Heart right ventricle (tissue), 16 donors: ENCODE measurements at places on chromosomes 4 and X. TPM values are rescaled to one million over a fixed set of nuclear protein-coding genes. Genes with fewer than 3 reads are reported as not detected.

HHIP gene
- total RNA-seq, result not detected

CCDC160 gene
- total RNA-seq, result not detected

PAGE2B gene
- total RNA-seq, result not detected

EGF gene
- total RNA-seq, result 10.2 TPM

CLCN4 gene
- 37.5 TPM for total RNA-seq

DNA sequence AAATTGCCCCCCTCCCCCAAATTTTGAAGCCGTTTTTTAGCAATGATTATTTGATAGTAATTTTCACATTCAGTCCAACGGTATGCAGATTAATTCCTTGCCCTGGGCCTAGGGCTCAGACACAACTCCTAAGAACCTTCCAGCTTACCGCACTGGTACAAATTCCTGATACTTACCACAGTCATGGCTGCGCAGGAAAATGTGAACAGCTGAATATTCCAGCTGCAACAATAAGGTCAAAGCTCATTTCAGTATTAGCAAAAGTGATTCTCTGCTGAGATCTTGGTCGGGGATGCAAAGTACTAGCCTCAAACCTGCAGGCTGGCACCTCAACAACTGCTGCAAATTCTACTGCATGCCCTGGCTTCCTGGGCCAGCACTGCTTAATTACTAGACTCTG, 3.0 kb downstream of the ATP11C start:
- peaks cover 19% of the 10 kb centered on the region for H3K4me1 ChIP-seq
- no peaks in the 10 kb centered on the region for H3K36me3 ChIP-seq
- no peak for DNase-seq
- no peak overlapping the region for H3K4me3 ChIP-seq

- H3K27me3 ChIP-seq, result no peaks in the 10 kb centered on the region
- H3K36me3 ChIP-seq, result no peaks in the 10 kb centered on the region
- no peak for DNase-seq
- no peak overlapping the region for H3K4me3 ChIP-seq
- no peaks in the 10 kb centered on the region for H3K4me1 ChIP-seq
These were observed 276.5 kb upstream of the AGTR2 start for GRCh38 chrX:115894087-115894486.

DNA sequence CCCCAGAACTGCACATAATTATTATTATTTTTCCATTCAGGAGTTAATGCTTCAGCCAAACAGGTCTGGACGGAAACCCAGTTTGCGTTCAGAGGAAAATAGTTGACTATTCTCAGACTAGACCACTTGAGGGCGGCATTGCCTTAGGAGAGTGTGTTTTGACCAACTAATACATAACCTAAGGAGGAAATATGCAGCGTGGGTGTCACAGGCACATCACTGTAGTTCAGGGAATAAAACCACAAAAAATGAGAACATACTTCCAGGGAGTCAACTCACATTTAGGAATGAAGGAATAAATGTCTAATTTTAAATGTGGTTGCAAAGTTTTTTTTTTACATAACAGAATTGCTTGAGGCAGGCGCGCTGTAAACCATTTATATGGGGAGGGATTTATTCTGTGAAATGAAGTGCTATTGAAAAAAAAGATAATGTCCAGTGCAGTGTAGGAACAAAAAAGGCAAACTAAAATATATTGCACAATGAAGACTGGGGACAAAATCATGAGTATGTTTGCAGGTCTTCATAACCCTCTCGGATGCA, 93.3 kb downstream of the SYNPO2 start:
- DNase-seq, result no peak
- no peaks in the 10 kb centered on the region for H3K36me3 ChIP-seq
- H3K4me1 ChIP-seq, result peaks cover 71% of the 10 kb centered on the region
- no peak overlapping the region for H3K4me3 ChIP-seq
- no peak overlapping the region for H3K27ac ChIP-seq

DNA sequence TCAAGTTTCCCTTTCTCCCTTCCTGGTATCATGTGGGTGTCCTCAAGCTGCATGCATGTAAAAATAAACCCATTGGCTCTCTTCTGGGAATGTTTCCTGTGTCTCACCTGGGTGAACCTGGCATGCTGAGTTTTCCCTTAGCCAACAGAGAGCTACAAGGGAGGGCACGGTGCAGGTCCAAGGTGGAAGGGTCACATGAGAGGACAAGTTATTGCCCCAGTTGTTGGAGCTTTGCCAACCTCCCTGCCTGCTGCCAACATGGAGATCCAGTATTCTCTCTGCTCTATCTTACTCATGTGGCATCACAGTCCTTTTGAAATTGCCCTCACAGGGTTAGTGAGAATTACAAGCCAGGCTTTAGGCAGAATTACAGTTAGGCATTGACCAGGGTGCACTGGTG, 196.1 kb upstream of the GYPA start:
- no peaks in the 10 kb centered on the region for H3K4me1 ChIP-seq
- H3K27me3 ChIP-seq, result no peaks in the 10 kb centered on the region
- no peak overlapping the region for H3K4me3 ChIP-seq
- no peak for DNase-seq
- no peak overlapping the region for H3K27ac ChIP-seq
- H3K36me3 ChIP-seq, result no peaks in the 10 kb centered on the region

GRCh38 chr4:102387552-102388150, 42.4 kb upstream of the SLC39A8 start:
- no peak for DNase-seq
- H3K4me1 ChIP-seq, result peaks cover 5% of the 10 kb centered on the region
- no peak overlapping the region for H3K4me3 ChIP-seq
- H3K27ac ChIP-seq, result no peak overlapping the region
- H3K36me3 ChIP-seq, result no peaks in the 10 kb centered on the region

GRCh38 chr4:151804086-151804630, 43.4 kb upstream of the GATB start:
- no peak overlapping the region for H3K4me3 ChIP-seq
- no peak overlapping the region for H3K27ac ChIP-seq
- H3K36me3 ChIP-seq, result no peaks in the 10 kb centered on the region
- DNase-seq, result no peak
- H3K27me3 ChIP-seq, result no peaks in the 10 kb centered on the region

- no peaks in the 10 kb centered on the region for H3K27me3 ChIP-seq
- H3K27ac ChIP-seq, result no peak overlapping the region
- no peaks in the 10 kb centered on the region for H3K4me1 ChIP-seq
- no peaks in the 10 kb centered on the region for H3K36me3 ChIP-seq
- DNase-seq, result no peak
- no peak overlapping the region for H3K4me3 ChIP-seq
These were observed 104.6 kb downstream of the TMEM144 start for GRCh38 chr4:158314756-158315487.

DNA sequence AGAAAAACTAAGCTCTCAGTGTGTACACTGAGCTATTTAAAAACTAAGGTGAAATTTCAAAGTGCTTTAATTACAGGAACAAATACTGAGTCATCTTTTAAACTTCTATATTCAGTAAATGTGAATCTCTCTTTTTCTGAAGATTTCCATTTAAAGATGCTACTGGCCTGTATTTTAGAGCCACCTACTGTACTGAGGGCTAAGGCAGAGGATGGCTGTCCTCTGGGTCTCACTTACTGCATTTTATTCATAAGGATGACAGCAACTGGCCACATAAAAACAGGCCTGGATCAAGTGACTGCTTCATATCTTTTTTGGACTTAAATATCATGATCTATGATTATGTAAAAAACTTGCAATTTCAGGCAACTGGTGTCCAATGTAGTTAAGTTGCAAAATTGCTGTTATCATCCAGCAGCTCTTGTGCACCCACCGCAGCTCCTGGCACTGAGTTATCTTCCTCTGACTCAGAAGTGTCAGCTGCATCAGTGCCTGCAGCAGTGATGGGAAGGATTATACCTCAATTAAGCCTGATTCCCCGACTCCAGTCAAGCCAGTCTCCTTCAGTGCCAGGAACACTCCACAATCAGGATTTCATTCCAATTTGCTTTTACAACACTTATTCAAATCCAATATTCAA, 1073.7 kb downstream of the PDHA2 start:
- H3K4me1 ChIP-seq, result no peaks in the 10 kb centered on the region
- no peak overlapping the region for H3K4me3 ChIP-seq
- H3K27ac ChIP-seq, result no peak overlapping the region
- H3K36me3 ChIP-seq, result no peaks in the 10 kb centered on the region

DNA sequence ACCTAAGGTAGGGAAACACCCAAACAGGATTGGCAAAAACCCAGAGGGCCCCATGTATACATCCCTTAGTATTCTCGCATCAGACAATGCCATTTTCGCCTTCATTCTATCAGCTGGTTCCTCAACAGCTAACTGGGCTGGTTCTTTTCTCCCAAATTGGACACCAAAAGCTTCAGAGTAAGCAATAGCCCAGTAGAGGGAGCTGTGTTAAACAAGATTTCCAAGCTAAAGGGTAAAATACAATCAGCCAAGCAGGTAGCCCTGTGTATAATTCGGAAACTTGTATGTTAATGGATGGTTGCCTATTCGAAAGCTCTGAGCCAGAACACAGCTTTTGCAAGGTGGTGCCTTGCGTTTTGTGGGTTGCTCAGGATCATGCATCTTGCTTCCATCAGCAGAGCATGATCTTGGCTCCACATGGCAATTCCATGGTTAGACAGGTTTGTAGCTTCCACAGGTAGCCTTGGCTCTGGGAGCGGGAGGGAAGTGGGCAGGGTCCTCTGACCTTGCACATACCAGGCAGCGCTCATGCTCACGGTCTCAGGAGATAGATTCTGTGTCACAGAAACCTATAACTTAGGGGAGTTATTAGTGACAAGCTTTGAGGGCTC, 115.2 kb upstream of the LNX1 start:
- no peak overlapping the region for H3K4me3 ChIP-seq
- peak; percentile 17 for DNase-seq
- H3K4me1 ChIP-seq, result peaks cover 30% of the 10 kb centered on the region
- no peak overlapping the region for H3K27ac ChIP-seq

DNA sequence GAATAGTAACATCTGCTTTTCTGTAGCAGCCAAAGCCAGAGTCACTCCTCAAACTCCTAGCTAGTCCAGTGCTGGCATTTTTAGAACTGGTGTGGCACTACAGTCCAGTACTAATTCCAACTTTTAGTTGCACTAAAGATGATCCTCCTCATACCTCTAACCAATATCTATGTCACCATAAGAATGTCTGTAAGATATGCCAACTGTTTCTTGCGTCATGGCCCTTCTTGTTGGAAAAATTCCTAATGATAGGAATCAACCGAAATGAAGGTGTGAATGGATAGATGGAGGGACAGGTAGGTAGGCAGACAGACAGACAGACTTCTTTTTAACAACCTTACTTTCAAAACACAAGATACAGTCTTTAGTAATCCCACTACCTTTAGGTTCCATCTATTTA, 74.6 kb upstream of the PRSS48 start:
- H3K27ac ChIP-seq, result peak overlapping the region; percentile 68
- no peaks in the 10 kb centered on the region for H3K36me3 ChIP-seq
- peaks cover 63% of the 10 kb centered on the region for H3K4me1 ChIP-seq

DNA sequence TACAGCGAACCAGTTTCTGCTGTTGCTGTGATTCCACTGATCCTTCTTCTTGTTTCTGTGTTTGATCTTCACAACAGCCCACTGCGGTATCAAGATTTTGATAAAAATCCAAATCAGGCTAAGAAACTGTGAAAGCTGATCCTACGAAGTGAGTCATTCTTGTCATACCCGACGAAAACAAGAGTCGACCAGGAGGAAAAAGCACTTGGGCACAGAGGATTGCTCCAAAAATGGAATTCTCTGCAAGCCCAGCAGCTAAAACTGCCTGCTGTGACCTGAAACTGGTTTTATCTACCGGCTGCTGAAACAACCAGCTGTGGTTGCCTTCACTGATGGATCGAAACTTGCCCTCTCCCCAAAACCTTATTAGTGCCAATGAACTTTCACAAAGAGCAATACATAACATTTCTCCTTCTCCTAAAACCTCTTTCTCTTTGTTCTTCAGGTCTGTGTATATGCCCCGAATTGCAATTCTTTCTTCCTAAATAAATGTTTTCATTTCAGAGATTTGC, 607.0 kb upstream of the PRKX start:
- no peak for DNase-seq
- H3K27ac ChIP-seq, result no peak overlapping the region
- no peaks in the 10 kb centered on the region for H3K36me3 ChIP-seq
- H3K27me3 ChIP-seq, result no peaks in the 10 kb centered on the region
- H3K4me3 ChIP-seq, result no peak overlapping the region

DNA sequence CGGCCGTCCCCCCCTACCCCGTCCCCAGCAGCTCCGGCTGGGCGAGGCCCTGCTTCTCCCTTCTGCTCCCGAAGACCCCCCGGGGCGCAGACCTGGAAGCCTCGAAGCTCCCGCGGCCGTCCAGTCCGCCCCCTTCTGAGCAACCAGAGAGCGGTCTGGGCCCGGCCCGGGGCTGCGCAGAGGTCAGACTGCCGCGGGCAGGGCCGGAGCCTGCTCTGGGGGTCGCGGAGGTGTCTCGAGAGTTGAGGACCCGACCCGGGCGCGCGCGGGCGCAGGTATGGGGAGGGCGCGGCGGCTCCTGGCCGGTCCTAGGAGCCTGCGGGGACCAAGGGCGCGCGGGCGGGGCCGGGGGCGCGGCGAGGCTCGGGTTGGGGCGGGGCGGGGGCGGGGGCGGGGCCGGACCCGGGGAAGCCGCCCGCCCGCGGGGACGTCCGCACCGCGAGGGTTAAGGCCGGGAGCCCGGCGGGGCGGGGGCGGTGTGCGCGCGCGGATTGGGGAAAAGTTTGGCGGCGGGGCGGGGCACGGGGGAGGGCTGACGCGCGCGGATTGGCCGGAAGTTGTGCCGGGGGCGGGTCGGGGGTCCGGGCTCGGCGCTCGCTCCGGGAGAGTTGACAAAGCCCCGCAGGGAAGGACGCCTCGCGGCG, at the start of gene FGFRL1:
FGFRL1 (plus strand) TSS at position 605 of the 644 bp plus-strand sequence. CDS start 860 bp downstream, outside the sequence.
- H3K4me1 ChIP-seq, result peaks cover 27% of the 10 kb centered on the region
- no peaks in the 10 kb centered on the region for H3K36me3 ChIP-seq
- peak within 1 kb of the TSS; percentile 80 for H3K4me3 ChIP-seq
- peaks cover 26% of the 10 kb centered on the region for H3K27me3 ChIP-seq
- peak within 1 kb of the TSS; percentile 48 for H3K27ac ChIP-seq
- DNase-seq, result peak; percentile 95

- H3K4me3 ChIP-seq, result no peak overlapping the region
- no peak for DNase-seq
- H3K27ac ChIP-seq, result no peak overlapping the region
These were observed 25.8 kb upstream of the TBL1X start for GRCh38 chrX:9438933-9439494.

GRCh38 chrX:150507251-150507856, 61.1 kb upstream of the MTM1 start:
- H3K27me3 ChIP-seq, result no peaks in the 10 kb centered on the region
- peak; percentile 24 for DNase-seq
- no peaks in the 10 kb centered on the region for H3K36me3 ChIP-seq
- no peak overlapping the region for H3K4me3 ChIP-seq

GRCh38 chr4:6523251-6523650, 50.8 kb upstream of the PPP2R2C start:
- no peak overlapping the region for H3K27ac ChIP-seq
- H3K27me3 ChIP-seq, result no peaks in the 10 kb centered on the region
- no peaks in the 10 kb centered on the region for H3K4me1 ChIP-seq

- H3K27ac ChIP-seq, result no peak overlapping the region
- H3K4me1 ChIP-seq, result no peaks in the 10 kb centered on the region
- H3K4me3 ChIP-seq, result no peak overlapping the region
- H3K36me3 ChIP-seq, result no peaks in the 10 kb centered on the region
These were observed 49.4 kb upstream of the PRR32 start for GRCh38 chrX:126770179-126770578.
